ENCODE measurements at places on chromosomes 3 and 15. TPM values are rescaled to one million over a fixed set of nuclear protein-coding genes. Genes with fewer than 3 reads are reported as not detected.

Gene RASL12
- total RNA-seq: 15.2 TPM

Gene CACNA2D2
- total RNA-seq: 3.0 TPM

Gene FOXB1
- total RNA-seq: not detected

Gene SLITRK3
- 0.27 TPM for total RNA-seq

Gene GPR160
- 1.2 TPM for total RNA-seq

All from muscle of leg (tissue), 16 donors.